ENCODE measurements at places on chromosomes 3 and 15.

DNA sequence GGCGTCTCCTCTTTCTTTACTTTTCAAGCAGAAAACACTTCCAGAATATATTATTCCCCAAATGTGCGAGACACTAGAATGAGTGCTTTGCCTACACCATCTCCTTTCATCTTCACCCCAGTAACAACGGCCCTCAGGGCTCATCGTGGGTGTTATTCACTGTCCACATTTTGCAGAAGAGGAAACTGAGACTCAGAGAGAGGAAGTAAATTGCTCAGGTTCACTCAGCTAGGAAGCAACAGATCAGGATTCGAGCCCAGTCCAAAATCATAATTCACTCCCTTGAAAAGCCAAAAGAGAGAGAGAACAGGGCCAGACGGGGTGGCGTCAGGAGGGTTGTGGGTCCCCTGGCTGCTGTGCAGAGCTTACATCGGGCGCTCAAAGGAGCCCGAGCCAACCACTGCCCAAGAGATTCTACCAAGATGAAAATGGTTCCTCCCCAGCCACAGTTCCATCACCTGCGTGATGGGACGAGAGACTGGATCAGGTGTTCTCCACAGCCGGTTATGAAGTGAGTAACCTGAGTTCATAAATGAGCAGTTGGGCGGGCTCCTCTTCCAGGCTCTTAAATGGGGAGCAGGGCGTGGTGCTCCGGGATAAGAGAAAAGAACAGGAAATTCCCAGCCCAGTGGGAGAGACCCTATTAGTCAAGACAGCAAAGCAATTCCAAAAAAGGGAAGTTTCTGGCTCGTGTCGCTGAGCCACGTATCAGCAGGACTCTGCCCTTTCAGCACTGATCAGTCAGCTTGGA, 48.6 kb upstream of the FLNB start:
- no peak for DNase-seq
- peak overlapping the region; percentile 9 for H3K4me3 ChIP-seq
- H3K4me1 ChIP-seq: no peaks in the 10 kb centered on the region

GRCh38 chr15:27166917-27167316, 195.9 kb downstream of the GABRG3 start:
- no peak overlapping the region for H3K4me3 ChIP-seq
- no peaks in the 10 kb centered on the region for H3K36me3 ChIP-seq
- H3K4me1 ChIP-seq: no peaks in the 10 kb centered on the region
- DNase-seq: no peak

DNA sequence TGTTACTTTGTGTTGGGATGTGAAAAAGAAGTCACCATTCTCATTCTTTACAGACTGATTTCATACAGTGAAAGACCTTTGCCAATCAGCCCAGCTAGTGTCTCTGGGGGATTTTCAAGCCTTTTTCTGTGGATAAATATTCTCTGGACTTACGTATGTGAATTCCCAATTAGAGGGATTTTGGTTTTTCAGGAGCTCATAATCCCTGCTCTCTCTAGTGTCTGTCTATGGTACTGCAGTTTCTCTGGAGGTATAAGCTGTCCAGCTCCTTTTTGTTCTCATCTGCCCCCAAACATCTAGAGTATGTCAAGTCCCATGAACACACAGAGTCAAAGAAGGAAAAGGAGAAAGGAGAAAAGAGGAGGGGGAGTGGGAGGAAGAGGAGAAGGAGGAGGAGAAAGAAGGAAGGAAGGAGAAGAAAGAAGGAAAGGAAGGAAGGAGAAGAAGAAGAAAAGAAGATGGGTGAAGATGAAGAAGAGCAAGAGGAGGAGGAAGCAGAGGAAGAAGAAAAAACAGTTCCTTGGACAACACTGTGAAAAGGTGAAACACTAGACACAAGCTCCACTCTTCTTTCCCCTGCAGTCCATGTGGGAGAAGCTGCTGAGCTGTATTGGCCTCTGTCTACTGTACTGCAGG, 218.6 kb downstream of the GREM1 start:
- no peak overlapping the region for H3K27ac ChIP-seq
- H3K4me1 ChIP-seq: no peaks in the 10 kb centered on the region
- no peak for DNase-seq
- H3K36me3 ChIP-seq: no peaks in the 10 kb centered on the region

DNA sequence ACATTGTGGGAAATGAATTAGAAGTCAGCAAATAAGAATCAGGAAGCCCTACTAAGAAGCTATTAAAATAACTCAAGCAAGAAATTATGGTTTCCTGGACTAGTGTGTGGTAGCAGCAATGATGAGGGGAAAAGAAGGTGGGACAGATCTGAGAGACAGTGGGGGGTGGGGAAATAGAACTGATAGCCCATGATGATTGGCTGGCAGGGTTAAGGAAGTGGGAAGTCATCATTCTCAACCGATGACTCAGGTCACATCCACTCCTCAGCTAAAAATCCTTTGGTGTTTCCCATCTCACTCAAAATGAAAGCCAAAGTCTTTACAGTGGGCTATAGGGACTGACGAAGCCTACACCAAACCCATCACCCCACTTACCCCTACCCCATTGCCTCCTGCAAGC, 153.9 kb upstream of the ARHGEF26 start:
- no peaks in the 10 kb centered on the region for H3K4me1 ChIP-seq
- H3K27me3 ChIP-seq: no peaks in the 10 kb centered on the region
- no peaks in the 10 kb centered on the region for H3K36me3 ChIP-seq
- H3K4me3 ChIP-seq: no peak overlapping the region
- DNase-seq: no peak

GRCh38 chr3:182967218-182968204, 12.8 kb downstream of the DCUN1D1 start:
- no peak for DNase-seq
- H3K4me1 ChIP-seq: peaks cover 5% of the 10 kb centered on the region
- no peak overlapping the region for H3K4me3 ChIP-seq
- H3K27ac ChIP-seq: no peak overlapping the region
- no peaks in the 10 kb centered on the region for H3K27me3 ChIP-seq

GRCh38 chr3:152040319-152040718, 166.9 kb downstream of the SUCNR1 start:
- H3K27me3 ChIP-seq: no peaks in the 10 kb centered on the region
- peaks cover 5% of the 10 kb centered on the region for H3K4me1 ChIP-seq
- H3K36me3 ChIP-seq: no peaks in the 10 kb centered on the region
- no peak overlapping the region for H3K27ac ChIP-seq

DNA sequence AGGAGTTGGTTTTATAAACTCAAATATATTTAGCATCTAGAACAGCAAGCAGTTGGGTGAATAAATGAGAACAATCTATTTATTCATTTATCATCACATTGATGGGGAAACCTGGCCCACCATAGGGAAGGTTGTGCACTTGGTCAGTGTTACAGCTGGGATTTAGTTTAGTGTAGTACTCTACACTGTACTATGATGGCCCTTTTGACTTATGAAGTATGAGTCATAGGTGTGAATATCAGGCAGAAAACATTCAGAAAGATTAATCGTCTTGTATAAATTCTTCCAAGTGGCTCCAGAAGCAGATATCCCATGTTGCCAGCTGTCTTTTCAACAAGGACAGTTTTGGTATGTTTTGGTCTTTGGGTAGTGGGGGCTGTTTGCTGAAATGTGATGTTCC, 38.0 kb downstream of the BBS4 start:
- DNase-seq: no peak

DNA sequence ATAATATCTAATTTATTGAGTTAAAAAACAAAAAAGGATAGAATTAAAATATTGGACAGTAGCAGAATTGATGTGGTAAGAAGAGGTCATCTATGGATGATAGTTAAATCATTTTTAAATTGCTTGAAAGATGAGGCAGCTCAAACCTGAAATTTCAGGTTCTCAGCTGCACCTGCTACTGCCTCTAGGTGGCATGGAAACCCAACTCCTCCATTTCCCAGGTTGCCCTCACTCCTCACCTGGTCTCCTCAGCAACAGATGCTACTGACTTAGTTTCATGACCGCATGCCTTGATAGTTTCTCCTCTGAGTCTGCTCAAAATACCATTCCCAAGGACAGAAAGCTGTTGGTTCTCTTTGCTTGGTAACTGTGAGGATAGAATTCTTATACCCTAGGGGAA, 148.1 kb downstream of the ABHD5 start:
- DNase-seq: no peak
- no peaks in the 10 kb centered on the region for H3K4me1 ChIP-seq
- H3K36me3 ChIP-seq: no peaks in the 10 kb centered on the region
- no peak overlapping the region for H3K4me3 ChIP-seq

DNA sequence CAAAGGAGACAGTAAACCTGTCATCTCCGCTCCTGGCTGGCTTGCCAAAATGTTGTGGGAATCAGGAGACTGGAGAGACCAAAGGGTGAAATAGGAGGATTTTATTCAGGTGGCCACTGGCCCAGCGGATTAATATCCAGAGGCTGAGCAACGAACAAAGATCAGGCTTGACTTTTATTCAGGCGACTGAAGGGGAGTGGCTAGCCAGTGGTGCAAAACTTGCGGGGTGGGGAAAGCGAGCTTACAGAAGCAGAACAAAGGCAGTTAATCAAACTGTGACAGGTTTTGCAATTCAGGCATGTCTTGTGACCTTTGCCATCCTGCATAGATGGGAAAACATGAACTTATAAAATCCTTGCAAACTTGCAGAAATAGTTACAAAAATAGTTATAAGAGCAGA, 19.8 kb upstream of the ACAD9 start:
- no peaks in the 10 kb centered on the region for H3K4me1 ChIP-seq
- no peak overlapping the region for H3K27ac ChIP-seq
- H3K27me3 ChIP-seq: no peaks in the 10 kb centered on the region
- DNase-seq: no peak

DNA sequence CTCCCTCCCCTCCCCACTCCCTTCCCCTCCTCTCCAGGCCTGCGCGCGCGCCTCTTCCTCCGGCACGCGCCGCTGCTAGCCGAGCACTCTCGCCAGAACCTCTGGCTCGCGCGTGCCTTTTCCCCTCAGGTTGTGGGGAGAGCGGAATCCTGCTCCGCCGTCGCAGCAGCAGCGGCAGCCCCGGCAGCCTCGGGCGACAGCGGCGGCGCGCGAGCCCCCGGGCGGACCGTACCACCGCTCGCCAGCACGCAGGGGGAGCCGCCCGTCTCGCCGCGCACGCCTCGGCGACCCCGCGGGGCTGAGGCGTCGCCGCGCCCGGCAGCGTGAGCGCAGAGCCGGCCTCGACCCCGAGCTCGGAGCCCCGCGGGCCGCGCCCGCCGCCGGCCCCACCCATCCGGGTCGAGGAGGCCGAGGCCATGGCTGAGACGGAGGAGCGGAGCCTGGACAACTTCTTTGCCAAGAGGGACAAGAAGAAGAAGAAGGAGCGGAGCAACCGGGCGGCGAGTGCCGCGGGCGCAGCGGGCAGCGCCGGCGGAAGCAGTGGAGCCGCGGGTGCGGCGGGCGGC, at the start of gene CDV3:
Gene CDV3 (plus strand): TSS at position 58 of the 566 bp plus-strand sequence. CDS start 359 bp downstream, at position 417.
- peaks cover 70% of the 10 kb centered on the region for H3K4me1 ChIP-seq
- peak within 1 kb of the TSS; percentile 94 for H3K27ac ChIP-seq
- peaks cover 9% of the 10 kb centered on the region for H3K36me3 ChIP-seq
- H3K4me3 ChIP-seq: peak within 1 kb of the TSS; percentile 75

- H3K4me1 ChIP-seq: peaks cover 17% of the 10 kb centered on the region
- no peaks in the 10 kb centered on the region for H3K27me3 ChIP-seq
- H3K27ac ChIP-seq: no peak overlapping the region
- DNase-seq: no peak
These were observed 68.9 kb downstream of the NPTN start for GRCh38 chr15:73564255-73564654.

DNA sequence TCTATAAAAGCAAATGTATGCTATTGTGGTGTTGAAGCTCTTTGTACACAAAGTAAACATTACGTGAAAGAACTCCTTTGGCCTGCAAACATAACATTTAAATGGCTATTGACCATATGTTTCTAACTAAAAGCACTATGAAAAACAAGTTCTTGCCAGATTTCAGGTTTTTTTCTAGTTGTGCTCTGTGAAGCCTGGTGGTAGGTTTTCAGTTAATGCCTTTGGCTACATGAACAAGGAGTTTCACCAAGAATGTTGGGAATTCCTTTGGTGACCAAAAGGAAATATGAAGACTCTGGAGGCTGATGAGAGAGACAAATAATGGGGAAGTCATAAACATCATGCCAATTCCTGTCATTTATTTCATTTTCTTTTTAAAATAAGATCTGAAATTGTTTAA, 66.0 kb downstream of the RBMS3 start:
- H3K36me3 ChIP-seq: no peaks in the 10 kb centered on the region
- no peak for DNase-seq
- H3K27ac ChIP-seq: no peak overlapping the region
- no peak overlapping the region for H3K4me3 ChIP-seq
- peaks cover 19% of the 10 kb centered on the region for H3K4me1 ChIP-seq

- no peak for DNase-seq
- H3K27me3 ChIP-seq: no peaks in the 10 kb centered on the region
- H3K36me3 ChIP-seq: no peaks in the 10 kb centered on the region
- peak overlapping the region; percentile 69 for H3K27ac ChIP-seq
- H3K4me3 ChIP-seq: no peak overlapping the region
These were observed 53.3 kb downstream of the AAGAB start for GRCh38 chr15:67201136-67201535.

GRCh38 chr3:4509983-4510755, 17.0 kb downstream of the ITPR1 start:
- H3K36me3 ChIP-seq: no peaks in the 10 kb centered on the region
- H3K4me3 ChIP-seq: no peak overlapping the region
- no peaks in the 10 kb centered on the region for H3K27me3 ChIP-seq
- H3K4me1 ChIP-seq: peaks cover 20% of the 10 kb centered on the region

- no peak overlapping the region for H3K4me3 ChIP-seq
- H3K27me3 ChIP-seq: no peaks in the 10 kb centered on the region
- H3K4me1 ChIP-seq: no peaks in the 10 kb centered on the region
- no peak overlapping the region for H3K27ac ChIP-seq
- H3K36me3 ChIP-seq: no peaks in the 10 kb centered on the region
These were observed 30.8 kb upstream of the GOLGA6L9 start for GRCh38 chr15:82398785-82399184.

- H3K4me3 ChIP-seq: no peak overlapping the region
- no peaks in the 10 kb centered on the region for H3K27me3 ChIP-seq
- DNase-seq: no peak
- H3K36me3 ChIP-seq: no peaks in the 10 kb centered on the region
These were observed 23.7 kb downstream of the LRRK1 start for GRCh38 chr15:100942656-100943425.

DNA sequence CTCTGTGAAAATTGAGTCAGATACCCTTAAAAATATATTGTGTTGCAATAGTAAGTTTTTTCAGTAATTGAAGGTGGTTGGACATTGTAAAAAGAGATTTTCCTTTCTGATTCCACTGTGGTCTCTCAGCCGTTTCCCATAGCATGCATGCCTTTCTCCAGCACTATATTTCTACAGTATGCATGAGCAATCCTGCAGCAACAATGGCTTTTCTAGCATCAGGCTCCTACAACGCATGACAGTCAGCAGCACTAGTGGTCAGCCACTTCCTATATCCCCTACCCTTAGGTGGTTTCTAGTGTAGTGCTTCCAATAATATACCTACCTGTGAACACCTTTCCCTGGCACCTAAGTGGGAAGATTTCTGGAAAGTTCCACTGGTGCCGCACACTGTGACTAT, 55.4 kb upstream of the SNRPN start:
- H3K4me1 ChIP-seq: no peaks in the 10 kb centered on the region
- H3K27ac ChIP-seq: no peak overlapping the region
- H3K4me3 ChIP-seq: no peak overlapping the region

- H3K27ac ChIP-seq: no peak overlapping the region
- no peaks in the 10 kb centered on the region for H3K4me1 ChIP-seq
- no peak overlapping the region for H3K4me3 ChIP-seq
- no peak for DNase-seq
- peaks cover 6% of the 10 kb centered on the region for H3K36me3 ChIP-seq
- no peaks in the 10 kb centered on the region for H3K27me3 ChIP-seq
These were observed 53.7 kb downstream of the NMD3 start for GRCh38 chr3:161274691-161275298.

Measured in thoracic aorta (tissue), 2 donors.